ENCODE measurements at places on chromosomes 16 and 17. TPM values are rescaled to one million over a fixed set of nuclear protein-coding genes. Genes with fewer than 3 reads are reported as not detected.
A peak's percentile ranks its signal among the peaks of the same experiment; 100 is the strongest.

SAMD14 gene
- polyA plus RNA-seq = not detected

DNA sequence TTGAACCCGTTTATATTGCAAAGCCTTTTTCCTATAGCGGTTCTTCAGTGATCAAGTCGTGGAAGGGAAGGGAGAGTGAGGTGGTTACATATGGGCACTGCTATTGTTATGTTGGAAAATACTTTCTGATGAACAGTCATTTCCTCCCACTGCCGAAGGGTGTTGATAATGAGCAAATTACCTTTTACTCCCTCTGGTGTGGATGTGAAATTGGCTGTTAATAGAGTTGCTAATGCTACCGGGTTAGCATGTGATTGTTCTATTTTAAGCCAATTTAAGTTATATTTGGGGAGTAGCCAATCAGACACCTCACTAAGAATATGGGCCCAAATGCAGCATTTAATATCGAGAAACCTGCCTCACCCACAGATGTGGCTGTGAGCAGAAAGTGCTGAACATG lies 15.6 kb upstream of the PMFBP1 start:
- no peak for DNase-seq

DNA sequence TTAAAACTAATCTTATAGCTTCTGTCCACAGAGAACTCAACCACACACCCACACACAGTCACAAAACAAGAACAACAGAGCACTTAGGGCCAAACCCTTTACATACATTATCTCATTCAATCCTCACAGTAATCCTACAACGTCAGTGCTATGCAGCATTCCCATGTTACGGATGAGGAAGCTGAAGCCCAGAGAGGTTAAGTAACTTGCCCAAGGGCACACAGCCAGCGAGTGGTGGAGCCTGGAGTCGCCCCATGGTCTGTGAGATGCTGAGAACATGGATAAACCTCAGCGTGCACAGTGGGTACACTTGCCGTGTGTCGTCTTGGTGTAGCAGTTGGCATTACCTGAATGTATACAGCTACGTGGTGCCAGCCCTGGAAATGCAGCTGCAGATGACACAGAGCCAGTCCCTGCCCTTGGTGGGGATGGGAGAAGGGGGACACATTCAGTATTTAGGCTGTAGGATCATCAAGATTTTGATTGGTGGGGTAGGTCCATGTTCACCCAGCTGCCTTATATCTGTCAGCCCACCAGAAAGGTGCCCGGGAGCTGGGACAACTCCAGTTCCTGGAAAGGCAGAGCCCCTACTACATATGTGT lies 177.0 kb downstream of the IRF8 start:
- no peak for DNase-seq

DNA sequence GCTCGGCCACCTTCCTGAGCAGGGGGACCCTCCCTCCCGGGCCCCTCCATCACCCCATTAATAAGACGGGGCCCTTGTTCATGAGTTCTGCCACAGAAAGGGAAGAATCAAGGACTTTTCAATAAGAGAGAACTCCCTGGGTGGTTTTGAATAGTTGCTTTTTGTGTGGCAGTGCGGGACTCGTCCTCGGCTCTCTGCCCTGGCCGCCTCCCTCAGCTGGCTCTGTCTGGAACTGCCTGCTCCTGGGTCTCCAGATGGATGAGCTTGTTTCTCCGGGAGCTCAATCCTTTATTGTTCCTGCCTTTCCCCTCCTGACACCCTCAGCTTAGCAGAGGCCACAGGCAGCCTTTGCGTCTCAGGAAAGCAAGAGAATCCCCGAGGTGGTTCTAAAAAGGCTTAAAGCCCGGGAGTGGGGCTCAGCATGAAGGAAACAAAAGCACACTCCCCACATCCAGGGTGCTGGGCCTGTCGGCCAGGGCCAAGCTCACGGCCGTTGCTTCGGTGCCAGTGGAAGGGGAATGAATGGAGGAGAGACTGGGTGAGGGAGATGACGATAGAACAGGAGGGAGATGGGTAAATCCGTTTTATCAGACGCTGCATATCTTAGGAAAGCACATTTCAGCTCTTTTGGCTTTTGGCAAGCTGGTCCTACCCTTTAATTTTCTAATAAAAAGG lies 60.2 kb downstream of the RAI1 start:
- no peak for DNase-seq

TBX2 gene
- 3.0 TPM for polyA plus RNA-seq

DNA sequence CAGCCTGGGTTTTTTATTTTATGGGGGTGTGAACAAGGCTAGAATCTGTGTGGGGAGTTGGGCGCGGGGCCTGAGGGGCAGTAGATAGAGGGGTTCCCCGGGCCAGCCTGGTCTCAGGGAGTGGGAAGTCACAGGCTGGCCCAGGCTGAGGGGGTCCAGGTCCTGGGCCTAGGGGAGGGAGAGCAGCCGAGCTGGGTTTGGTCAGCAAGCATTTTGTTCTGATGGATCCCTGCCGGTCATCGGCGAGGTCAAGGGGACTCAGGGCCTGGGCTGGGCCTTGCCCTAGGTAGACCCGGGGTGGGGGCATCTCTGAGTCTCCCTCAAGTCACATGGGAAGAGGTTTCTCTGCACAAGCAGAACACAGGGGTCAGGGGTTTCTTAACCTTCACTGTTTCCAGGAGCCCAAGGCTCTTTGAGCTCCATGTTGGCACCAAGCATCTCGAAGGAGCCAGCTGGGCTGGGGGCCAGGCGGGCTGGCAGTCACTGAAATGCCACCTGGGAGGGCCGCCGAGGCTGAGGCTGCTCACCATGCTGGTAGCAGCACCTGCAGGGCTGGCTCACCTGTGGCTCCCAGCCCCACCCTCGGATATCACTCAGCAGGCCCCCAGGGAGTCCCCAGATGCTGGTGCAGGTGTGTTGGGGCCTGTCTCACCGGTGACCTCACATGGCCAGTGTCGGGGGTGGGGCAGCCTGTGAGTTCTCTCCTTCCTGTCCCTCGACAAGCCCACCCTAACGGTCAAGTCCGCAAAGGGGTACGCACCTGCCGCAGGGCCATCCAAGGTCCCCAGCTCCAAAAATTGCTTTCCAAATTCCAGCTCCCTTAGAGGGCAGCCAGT lies 41.0 kb downstream of the SLC7A5 start:
- DNase-seq = no peak

- DNase-seq = no peak
Measured at GRCh38 chr16:31274831-31275816, 15.3 kb downstream of the ITGAM start.

- no peak for DNase-seq
Measured at GRCh38 chr16:11256661-11257130, 692 bp upstream of the SOCS1 start.

GRCh38 chr16:85646358-85646907 lies 33.3 kb downstream of the GSE1 start:
- DNase-seq = no peak

- DNase-seq = no peak
Measured at GRCh38 chr17:14245629-14246028, 9.0 kb upstream of the CDRT15 start.

DNA sequence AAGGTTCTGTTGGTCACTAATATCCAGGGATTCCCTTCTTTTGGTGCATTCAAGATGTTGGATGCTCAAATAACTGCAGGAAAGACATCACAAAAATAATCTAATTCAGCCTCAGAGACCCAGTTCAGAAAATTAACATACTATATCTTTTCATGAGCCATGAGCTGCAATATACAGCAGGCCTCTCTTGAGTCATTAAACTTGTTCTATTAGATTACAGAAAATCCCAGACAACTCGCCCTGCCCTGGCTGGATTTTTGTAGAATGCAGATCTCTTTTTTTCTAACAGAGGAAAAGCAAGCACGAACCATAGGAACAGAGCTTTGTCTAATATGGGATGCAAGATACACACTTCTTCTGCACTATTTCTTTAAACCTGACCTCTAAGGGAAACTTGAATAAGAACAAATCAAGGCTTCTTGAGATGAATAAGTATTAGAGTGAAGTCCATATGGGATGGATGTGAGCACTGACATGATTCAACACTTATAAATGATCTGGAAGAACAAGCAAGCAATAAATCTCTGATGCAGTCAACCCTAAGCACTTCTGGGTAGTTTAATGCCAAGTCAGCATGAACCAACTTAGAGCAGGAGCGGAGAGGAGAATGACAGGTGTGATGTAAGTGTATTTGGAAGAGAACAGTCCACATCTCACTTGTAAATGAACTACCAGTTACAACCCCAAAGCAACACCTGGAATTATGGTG lies 70.7 kb upstream of the GNAO1 start:
- DNase-seq = no peak

DNA sequence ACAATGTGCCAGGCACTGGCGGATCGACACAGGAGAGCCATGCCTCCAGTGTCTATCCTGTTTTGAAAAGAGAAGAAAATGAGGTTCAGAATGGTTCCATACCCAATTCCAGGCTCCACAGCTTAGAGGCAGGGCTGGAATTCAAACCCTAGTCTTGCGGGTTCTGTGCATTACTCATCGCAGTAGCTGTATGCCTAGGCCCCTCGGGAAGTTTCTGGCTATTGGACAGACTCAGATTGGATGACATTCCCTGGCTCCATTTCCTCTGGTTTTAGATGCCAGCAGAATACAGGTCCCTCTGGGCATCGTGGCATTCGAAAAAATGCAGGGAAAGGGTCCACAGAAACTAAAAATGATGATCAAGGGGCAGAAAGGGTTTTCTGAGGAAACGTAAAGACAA lies 184.7 kb downstream of the COPRS start:
- DNase-seq = no peak

DNA sequence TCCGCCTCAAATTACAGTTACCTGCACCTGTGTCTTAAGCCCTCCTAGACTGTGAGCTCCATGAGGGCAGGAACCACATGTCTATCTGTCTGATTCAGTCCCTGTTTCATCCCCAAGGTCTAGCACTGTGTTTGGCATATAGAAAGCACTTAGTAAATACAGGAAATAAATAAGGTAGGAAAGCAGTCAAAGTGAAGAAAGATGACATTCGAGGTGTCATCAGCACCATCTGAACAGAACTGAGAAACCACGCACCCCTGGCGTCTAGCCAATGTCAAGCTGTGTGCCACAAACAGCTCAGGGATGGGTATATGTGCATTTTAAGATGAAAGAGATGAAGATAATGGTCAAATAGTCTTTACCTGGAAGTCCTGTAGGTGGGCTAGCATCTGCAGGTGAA lies 79.6 kb upstream of the ATP2A3 start:
- DNase-seq = no peak

MFAP4 gene
- 0.08 TPM for polyA plus RNA-seq

DNA sequence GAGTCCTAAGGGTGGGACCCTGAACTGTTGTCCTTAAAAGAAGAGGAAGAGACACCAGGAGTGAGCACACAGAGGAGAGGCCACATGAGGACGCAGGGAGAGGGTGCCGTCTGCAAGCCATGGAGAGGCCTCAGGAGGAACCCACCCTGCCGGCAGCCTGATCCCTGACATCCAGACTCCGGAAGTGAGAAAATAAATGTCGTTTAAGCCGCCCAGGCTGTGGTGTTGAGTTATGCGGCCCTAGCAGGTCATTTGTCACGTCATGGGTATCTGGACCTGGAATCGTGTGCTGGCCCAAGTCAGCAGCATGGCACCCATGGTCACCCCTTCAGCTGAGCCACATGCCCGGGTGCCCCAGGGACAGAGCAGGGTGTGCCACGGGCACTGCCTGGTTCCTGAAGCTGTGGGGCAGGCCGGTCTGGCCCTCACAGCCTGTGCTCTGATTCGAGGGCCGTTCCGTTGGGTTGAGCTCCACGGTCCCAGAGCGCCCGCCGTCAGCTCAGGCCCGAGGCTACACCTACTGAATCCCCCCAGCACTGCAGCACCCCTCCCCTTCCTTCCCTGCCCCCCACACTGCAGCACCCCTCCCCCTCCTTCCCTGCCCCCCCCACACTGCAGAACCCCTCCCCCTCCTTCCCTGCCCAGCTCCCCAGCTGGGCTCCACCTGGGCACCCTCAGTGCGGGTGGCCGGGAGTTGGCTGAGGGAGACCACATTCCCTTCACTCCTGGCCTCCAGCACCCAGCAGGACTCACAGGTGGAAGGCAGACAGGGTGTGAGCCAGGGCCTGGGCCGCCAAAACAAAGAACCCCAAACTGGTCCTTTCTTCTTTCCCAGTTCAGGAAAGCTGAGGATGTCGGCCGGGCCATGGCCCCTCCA lies 2.7 kb upstream of the CCDC57 start:
- peak; percentile 35 for DNase-seq

GRCh38 chr17:49334744-49335512 lies 27.1 kb downstream of the ZNF652 start:
- DNase-seq = no peak

TMEM88 gene
- 0.66 TPM for polyA plus RNA-seq

GRCh38 chr17:18981642-18982424 lies 22.7 kb downstream of the FAM83G start:
- DNase-seq = peak; percentile 87

DNA sequence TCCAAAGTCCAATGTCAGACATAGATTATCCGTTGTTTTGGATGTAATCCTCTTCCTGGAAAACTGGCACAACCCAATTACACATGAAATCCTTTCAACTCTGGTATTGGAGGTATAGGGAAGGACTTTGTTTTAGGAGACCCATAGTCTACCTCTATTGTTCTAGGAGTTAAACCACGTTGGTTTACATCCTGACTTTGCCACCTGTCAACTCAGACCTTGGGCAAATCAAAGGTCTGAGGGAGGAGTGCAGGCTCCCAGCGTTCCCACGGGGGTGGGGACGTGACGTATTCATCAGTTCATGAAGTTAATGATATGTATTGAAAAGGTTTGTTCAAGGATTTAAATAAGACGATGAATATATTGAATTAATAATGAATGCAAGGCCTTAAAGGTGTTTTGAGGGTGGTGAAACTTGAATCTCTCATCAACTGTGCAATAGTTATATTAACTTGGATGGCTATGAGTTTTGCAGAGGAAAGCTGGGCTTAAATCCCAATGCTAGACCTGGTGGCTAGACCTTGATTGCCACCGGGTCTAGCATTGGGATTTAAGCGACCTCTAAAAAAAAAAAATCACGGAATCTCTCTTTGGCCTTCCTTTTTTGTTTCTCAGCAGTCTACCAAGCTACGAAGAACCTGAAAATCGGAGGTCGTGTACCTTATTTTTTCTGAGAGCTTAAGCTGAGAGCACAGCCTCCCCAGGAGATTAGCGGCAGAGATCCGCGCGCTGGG lies 744 bp upstream of the NF1 start:
- DNase-seq = peak; percentile 63

GRCh38 chr16:84546669-84547545 lies 42.4 kb upstream of the MEAK7 start:
- DNase-seq = no peak

SEZ6 gene
- 0.01 TPM for polyA plus RNA-seq

FZD2 gene
- 0.07 TPM for polyA plus RNA-seq

- DNase-seq = no peak
Measured at GRCh38 chr16:84045001-84045817, 2.6 kb upstream of the SLC38A8 start.

- peak; percentile 50 for DNase-seq
Measured at GRCh38 chr17:39738568-39738901, 797 bp downstream of the GRB7 start.

DNA sequence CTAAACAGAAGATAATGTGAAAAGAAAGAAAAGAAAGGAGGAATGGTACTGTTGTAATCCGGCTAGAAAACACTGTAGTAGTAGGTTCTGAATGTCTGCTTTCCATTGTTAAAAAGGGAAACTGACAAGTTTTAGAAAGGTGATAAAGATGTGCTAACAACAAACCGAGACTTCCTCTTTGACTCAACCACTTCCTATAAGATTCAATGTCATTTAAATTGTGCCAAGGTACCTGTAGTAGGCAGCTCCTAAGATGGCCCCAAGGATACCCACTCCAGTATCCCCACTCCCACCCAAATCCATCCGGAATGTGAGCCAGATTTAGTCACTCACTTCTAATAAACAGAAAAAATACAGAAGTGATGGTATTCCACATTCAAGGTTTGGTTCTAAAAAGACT lies 31.2 kb downstream of the XYLT1 start:
- DNase-seq = no peak

All from HepG2 (cell line).